ENCODE measurements at places on chromosomes 7 and 10. TPM values are rescaled to one million over a fixed set of nuclear protein-coding genes. Genes with fewer than 3 reads are reported as not detected.

GRCh38 chr7:64307254-64308015 is 6.3 kb upstream of the ZNF736 start:
- H3K36me3 ChIP-seq: no peaks in the 10 kb centered on the region
- no peaks in the 10 kb centered on the region for H3K27me3 ChIP-seq
- peak overlapping the region; percentile 73 for H3K4me3 ChIP-seq
- H3K4me1 ChIP-seq: 0 out of 2 replicates have a peak, but pooled peaks cover 5% of the 10 kb centered on the region
- 0 out of 2 replicates have a peak overlapping the region, but pooled peaks have one; percentile 20 for H3K27ac ChIP-seq
- DNase-seq: peak; percentile 90

GRCh38 chr10:32061440-32061839 is 5.2 kb upstream of the KIF5B start:
- no peaks in the 10 kb centered on the region for H3K4me1 ChIP-seq
- no peak overlapping the region for H3K27ac ChIP-seq
- no peak for DNase-seq
- no peaks in the 10 kb centered on the region for H3K36me3 ChIP-seq

DNA sequence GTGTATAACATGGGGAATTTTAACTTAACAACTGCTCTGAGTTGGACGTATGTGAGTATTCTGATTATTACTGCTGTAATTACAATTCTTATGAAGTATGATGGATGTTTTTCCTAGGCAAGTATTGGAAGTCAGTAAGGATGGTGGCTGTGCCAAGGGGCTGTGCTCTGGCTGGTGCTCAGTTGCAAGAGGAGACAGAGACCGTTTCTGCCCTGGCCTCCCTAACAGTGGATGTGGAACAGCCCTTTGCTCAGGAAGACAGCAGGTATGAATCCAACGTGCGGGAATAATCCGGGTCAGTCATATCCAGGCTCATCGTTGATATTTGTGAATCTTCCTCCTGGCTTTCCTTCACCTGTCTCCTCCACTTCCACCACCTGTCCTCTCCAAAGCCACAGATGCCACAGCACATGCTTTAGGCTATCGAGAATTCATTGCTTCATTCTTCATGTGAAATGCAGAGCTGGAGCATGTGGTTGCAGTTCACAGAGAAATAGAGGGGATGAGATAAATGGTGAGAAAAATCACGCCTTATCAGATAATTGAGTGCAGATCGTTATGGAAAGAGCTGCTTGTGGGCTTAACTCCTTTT is 141.7 kb downstream of the TWIST1 start:
- H3K27ac ChIP-seq: no peak overlapping the region
- no peak for DNase-seq
- no peaks in the 10 kb centered on the region for H3K36me3 ChIP-seq

TCAF2 gene
- total RNA-seq: 2.5 TPM

DNA sequence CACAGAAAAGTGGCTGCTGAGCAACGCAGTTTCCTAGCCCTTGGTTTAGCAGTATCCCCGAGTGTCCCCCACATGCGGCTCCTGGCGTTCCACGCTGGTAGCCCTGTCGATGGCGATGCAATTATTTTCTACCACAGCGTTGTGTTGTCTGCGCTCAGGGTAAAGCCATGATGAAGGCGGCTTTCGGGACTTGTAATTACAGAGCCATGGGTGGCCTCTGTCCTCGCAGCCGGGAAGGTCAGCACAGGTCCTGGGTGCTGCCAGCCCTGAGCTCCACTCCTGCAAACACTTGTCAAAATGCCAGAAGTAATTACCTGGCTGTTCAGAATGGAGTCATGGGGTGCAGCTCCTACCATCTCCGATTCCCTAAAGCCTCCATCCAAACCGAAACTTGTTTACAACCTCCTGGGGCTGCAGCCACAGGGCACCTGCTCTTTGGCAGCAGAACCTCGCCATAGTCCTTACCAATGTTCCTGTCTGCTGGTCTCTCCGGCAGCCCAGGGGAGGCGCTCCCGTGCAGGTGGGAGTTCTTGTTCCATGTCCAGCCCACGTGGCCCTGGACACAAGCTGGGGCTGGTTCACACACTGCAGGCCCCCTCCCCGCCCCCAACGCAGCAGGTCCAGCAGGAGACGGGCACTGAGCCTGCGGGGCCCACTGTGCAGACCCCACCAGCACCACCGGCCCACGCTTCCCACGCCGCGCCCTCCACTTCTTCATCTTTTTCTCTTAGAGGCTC is 512.6 kb downstream of the PTPRN2 start:
- no peaks in the 10 kb centered on the region for H3K36me3 ChIP-seq
- H3K4me1 ChIP-seq: no peaks in the 10 kb centered on the region

- H3K4me3 ChIP-seq: no peak overlapping the region
- no peaks in the 10 kb centered on the region for H3K36me3 ChIP-seq
- no peak for DNase-seq
- H3K27me3 ChIP-seq: peaks cover 7% of the 10 kb centered on the region
- H3K4me1 ChIP-seq: no peaks in the 10 kb centered on the region
Measured at GRCh38 chr7:36844374-36844773, 120.1 kb upstream of the AOAH start.

Measured in PC-9 (cell line).